ENCODE measurements at places on chromosomes 2 and 18.
A peak's percentile ranks its signal among the peaks of the same experiment; 100 is the strongest.

DNA sequence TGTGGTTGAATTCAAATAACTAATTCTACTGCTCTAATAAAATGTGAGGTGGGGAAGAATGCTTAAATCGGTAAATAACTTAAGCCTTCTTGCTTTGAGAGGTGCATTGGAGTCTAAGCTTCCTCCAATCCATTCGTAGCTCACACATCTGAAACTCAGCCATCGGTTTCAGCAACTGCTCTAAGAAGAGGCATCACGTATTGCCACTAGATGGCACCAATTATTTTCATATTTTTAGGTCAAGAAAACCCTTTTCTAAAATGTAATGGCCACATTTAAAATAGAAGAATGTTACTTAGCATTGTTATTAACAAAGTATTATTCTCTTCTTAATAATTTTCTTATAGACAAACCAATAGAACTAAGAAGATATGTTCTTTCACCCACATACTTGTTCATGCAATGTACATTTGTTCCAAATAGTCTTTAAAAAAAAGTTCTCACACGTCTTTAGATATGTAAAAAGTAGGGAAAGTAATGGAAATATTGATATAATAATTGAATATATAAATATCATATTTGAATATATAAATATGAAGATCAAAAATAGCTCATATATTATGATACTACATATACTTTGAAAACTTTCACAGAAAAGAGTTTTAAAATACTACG, 229.8 kb downstream of the CCDC178 start:
- no peak for DNase-seq

- DNase-seq, result no peak
These were observed 100.2 kb upstream of the EPAS1 start for GRCh38 chr2:46196871-46197462.

GRCh38 chr18:4077721-4078120, 377.4 kb downstream of the DLGAP1 start:
- DNase-seq, result no peak

DNA sequence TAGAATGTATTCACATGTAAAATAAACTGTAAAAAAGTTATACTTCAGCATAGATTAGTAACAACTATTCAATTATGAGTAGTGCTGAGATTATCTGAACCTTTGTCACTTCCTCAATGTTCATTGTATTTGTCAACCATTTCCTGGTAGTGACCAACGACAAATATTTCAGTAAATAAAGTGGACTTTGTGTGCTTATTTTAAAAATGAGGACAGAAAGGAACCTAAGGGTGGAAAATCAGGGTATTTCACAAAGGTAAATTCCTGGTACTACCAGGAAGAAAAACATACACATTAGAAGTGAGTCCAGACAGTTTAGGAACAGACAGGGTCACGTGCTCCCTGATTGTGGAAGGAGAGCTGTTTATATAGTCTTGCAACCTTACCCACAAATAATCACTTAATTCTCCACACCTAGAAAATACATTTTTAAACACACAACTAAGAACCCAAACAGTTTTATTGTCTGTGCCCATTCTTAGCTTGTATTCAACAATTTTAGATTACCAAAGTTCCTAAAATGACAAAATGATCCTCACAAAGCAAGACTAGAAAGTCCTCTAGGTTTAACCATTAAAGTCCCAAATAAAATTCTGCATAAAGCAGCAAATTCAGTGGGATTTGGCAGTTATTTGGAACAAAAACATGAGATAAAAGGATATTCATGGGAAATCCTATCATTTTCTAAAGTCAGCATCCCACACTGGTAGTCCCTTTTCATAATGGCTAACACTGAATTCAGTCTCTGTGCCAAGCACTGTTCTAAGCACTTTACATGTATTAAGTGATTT, 28.2 kb downstream of the PELI1 start:
- no peak for DNase-seq

DNA sequence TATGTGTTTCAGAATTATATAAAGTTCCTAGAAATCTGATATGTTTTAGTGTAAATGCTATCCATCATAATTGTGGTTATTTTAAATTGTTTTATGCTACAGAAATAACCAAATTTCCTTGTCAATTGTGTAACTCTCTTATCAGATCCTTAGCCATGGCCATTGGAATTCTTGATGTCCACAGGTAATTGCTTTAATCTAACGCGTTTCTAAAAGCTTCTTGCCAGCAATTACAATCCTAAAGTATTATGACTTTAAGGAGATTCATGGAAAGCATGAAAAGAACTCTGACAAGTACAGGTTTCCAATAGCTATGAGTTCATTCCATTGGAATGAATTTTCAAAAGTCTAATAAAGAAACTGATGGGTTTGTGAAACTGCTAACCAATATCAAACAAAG, 472.1 kb downstream of the ERBB4 start:
- no peak for DNase-seq

DNA sequence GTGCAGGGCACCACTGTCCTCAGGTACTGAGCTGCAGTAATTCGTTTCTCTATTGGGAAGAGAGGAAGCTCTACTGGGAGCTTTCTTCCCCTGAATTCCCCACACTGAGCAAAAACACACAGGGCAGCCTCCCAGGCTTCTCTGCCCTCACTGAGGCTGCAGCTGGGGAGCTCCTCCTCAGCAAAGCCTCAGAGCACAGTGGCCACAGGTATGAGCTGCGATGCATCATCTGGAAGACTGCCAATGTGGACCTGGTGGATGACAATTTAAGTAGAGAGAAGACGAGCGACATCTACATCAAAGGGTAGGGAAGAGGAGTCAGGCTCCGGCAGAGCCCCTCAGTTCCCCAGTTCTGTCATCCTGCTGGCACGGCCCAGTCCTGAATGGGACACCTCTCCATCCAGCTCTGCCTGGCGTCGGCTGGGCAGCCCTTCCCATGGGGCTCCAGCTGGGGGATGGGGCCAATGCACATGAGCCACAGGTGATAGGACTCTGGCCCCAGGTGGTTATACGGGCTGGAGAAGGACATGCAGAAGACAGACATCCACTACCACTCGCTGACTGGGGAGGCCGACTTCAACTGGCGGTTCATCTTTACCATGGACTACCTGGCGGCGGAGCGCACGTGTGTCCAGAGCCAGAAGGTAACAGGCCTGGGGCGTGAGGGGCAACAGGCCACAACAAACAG, 37.6 kb downstream of the LMAN2L start:
- no peak for DNase-seq

- DNase-seq, result no peak
These were observed 18.8 kb upstream of the FN1 start for GRCh38 chr2:215454519-215455246.

DNA sequence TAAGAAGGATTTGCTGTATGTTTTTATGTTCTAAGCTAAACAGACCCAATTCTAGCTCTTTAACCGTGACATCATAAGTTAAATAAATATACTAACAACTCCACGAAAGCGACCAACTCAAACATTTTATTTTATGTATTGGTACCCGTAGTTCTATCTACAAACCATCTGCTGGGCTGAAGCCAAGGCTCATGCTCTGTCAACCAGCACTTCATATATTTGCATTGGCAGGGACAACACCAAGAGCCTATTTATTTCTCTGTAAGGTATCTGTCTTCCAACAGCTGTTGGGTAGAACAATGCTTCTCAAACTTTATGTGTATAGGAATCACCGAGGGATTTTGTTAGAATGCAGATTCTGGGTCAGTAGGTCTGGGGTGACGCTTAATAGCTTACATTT, 64.5 kb downstream of the PID1 start:
- DNase-seq, result no peak

- DNase-seq, result peak; percentile 1
These were observed 323.2 kb downstream of the PLCL1 start for GRCh38 chr2:198127627-198128026.

DNA sequence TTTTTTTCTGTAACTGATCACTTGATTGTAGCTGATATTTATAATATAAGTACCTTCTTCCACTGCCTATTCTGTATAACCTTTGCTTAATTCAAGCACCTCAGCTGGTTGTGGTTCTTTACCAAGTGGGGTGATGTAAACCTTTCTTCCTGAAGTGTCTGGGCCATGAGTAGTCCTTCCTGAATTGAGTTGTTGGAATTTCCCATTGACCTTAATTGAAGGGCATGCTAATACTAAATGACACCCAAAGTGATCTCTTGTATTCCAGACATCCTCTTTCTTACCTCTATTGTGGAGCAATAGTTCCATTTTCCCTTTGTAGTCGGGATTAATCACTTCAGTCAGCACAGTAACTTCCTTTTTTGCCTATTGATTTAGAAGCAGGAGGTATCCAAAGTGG, 1496.8 kb upstream of the CELF4 start:
- no peak for DNase-seq
